Mesothelial cell of epicardium (in vitro differentiated cells): ENCODE measurements at places on chromosomes 4 and X.

DNA sequence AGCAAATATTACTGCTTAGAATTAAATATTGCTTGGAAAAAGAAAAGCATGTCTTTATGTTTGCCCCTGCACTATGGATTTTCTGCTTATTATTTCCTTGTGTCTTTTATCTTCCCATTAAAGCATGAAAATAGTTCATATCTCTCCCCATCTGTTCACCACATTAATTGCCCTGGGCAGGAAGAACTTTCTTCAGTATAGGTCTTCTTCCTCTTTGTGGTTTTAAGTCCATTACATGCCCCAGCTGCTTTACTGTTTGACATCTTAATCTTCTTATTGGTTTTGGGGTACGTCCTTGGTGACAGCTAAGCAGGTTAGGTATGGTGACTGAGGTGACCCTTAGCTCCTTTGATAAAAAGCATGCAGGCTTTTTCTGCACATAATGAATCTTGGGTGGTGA is 157.3 kb downstream of the AASDH start:
- no peak for DNase-seq

DNA sequence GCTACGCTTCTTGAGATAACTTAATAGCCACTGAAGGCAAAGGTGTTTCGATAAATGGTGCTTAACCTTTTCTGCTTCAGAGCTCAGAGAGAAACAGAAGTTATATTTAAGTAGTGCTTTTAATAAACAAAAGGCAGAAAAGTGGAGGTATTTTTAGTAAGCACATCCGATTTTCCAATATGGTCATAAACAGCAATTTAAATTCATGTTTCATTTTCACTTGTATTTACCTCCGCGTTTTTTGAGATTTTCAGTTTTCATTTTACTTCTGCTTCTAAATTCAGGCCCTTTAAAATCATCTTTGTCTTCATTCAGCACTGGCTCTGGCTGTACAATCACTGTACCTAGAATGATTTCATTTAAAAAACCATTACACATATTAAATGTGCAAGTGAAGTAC is 92.4 kb downstream of the ATRX start:
- no peak for DNase-seq

GRCh38 chr4:164799410-164799809 is 45.5 kb downstream of the SMIM31 start:
- no peak for DNase-seq

- no peak for DNase-seq
Measured at GRCh38 chrX:42759881-42760280, 18.1 kb downstream of the PPP1R2C start.

DNA sequence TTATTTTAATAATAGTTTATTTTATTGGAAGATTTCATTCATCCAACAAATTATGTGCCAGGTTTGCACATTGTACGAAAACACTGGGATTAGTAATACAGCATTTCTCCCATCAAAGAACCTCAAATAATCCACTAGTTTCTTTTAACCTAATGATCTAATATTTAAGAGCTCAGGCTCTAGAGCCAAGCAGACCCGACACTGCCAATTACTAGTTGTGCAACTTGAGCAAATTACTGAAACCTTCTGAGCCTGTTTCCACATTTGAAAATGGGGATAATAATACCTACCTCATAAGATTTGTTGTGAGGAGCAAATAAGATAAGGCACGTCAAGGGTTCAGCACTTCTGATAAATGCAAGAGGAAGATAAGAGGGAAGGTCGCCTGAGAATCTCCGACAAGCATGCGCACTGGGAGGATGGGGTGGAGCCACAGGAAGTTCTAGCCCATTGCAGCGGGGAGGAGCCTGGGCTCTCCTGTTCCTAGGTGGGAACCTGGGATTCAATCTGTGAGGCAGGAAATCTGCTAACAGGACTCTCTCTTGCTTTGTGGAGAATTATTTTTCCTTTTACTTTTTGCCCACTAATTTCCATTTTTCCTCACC is 141.5 kb upstream of the SMAD1 start:
- DNase-seq = no peak

DNA sequence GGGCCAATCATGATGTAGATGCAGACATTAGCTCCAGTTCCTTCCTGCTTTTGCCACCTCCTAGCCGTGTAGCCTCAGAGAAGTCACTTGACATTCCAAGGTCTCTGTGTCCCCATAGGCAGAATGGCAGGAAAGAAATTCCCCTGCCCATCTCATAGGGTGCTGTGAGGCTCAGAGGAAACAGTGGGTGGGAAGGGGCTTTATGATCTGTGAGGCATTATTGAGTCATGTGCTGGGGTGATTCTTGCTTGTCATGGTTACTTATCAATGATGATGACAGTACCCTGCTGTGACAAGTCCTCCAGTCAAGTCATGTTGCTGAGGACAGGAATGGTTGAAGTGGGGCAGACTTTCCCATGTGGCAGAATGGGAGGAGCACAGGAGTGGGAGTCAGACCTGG is 63.7 kb downstream of the MSX1 start:
- no peak for DNase-seq

- no peak for DNase-seq
Measured at GRCh38 chr4:104772849-104773248, 278.2 kb upstream of the CXXC4 start.

- no peak for DNase-seq
Measured at GRCh38 chrX:45868425-45868824, 667.7 kb upstream of the DIPK2B start.

DNA sequence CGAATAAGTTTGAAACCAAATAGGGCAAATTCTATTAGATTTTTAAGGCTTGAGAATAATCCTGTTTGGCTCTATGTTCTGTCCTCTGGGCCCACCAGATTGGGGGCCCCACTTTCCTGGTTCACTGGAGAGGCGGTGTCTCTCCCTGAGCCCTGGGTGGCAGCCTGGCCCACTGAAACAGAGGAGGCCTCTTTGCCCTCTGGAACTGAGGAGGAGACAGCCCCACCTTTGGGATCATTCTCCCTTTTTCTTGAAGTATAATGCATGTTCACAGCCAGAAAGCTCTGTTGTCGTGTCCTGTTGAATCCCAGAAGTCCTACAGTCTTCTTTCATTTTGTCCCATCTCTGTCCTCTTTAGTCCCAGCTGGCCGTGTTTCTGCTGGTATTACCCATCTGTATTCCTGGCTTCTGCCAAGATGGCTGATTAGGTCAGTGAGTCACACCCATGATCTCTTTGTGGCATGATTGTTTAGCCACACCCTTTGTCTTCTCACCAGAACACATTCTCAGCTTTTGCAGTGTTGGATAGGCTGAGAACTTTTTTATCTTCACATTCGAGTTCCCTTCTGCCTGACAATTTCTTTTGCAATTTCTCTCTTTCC is 8.1 kb upstream of the TBC1D25 start:
- no peak for DNase-seq

DNA sequence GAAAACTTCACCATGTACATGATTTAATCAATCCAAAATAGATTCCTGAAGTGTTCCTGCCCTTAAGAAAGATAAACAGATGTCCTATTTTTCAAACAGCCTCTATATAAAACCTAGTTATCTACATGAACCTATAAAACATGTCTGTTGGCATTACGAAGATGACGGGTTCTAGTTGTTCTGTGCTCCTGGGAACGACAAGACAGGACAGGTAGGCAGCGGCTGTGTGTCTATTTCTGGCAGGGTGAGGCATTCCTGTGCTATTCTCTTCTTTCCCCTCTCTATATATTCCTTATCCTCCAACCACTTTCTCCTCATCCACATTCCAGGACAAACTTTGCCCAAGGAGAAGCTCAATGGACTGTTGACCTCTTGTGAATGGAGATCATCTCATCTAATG is 6.1 kb downstream of the FAT1 start:
- DNase-seq = no peak

DNA sequence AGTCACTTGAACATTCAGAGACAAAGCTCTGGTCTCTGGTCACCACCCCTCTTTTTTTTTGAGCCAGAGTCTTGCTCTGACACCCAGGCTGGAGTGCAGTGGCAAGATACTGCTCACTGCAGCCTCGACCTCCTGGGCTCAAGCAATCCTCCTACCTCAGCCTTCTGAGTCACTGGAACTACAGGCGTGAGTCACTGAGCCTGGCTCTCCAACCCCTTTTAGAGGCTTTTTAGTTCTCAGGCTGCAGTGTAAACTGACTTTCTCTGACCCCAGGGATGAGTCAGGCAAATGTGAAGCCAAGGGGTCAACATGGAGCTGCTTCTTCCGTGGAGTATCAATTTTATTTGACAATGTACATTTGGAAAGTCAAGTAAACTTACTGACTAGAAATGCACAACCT is 229.2 kb downstream of the PTTG2 start:
- DNase-seq = no peak

DNA sequence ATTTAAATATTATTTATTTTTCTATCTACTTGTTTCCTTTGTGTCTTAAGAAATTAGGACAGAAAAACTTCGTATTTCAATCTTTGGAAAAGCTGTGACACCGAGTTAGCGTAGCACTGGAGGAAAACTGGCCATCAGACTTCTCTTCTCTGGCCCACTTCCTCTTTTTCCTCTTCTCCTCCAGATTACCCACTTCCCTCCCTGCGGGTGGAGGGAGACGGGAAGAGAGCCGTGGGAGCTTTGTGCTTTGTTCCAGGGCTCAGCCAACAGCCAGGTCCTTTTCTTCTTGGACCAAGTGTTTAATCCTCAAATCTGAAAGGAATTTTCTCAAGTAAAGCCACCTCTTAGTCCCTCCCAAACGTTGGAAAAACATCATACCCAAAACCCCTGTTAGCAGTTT is 29.7 kb downstream of the OFD1 start:
- no peak for DNase-seq

- no peak for DNase-seq
Measured at GRCh38 chr4:1767770-1768366, 25.2 kb upstream of the FGFR3 start.

DNA sequence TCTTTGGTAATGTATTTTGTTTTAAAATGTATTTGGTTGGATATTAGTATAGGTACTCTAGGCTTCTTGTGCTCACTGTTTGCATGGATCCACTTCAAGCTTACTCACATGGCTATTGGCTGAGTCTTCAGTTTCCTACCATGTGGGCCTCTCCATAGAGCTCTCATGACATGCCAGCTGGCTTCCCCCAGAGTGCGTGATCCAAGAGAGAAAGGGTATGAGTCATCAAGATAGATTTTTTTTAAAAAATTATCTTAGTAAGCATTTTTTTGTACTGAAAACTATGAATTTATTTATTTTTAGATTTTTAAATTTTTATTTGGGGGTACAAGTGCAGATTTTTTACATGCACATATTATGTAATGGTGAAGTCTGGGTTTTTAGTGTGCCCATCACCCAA is 219.1 kb upstream of the AMOT start:
- DNase-seq = no peak

GRCh38 chr4:185127021-185127925 is 15.8 kb upstream of the SLC25A4 start:
- peak; percentile 49 for DNase-seq

GRCh38 chr4:83046693-83047473 is 11.9 kb downstream of the COPS4 start:
- DNase-seq = no peak

DNA sequence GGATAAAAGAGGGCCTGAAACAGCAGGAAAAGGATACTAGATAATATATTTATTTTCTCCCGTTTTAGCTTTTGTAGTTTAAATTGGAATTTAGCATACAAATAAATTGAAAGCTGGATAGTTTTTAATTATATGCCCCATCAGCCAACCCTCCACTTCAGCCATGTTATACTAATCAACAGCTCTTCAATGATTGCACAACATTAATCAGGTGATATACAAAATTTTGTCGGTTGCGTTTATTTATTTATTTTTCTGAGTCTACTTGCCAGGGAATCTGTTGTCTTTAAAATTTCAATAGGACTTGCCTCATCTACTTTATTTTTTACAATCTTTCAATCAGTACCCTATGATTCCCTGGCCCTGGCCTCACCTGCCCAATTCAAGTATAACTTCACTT is 12.1 kb downstream of the DGKK start:
- no peak for DNase-seq

DNA sequence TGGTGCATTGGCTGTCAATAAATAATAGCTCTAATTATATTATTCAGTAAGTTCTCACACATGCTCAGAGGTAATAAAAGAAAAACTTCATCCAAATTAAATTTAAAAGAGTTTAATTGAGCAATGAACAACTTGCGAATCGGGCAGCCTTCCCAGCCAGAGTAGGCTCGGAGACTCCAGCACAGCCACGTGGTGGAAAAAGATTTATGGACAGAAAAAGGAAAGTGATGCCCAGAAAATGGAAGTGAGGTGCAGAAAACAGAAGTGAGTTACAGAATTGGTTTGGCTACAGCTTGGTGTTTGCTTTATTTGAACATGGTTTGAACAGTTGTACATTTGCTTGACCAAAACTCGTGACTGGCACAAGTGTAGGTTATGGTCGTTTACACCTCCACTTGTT is 13.6 kb upstream of the BOD1L1 start:
- no peak for DNase-seq

GRCh38 chr4:6641971-6642320 is 1.5 kb downstream of the MRFAP1 start:
- no peak for DNase-seq

GRCh38 chrX:87679849-87680248 is 162.2 kb downstream of the KLHL4 start:
- DNase-seq = no peak

DNA sequence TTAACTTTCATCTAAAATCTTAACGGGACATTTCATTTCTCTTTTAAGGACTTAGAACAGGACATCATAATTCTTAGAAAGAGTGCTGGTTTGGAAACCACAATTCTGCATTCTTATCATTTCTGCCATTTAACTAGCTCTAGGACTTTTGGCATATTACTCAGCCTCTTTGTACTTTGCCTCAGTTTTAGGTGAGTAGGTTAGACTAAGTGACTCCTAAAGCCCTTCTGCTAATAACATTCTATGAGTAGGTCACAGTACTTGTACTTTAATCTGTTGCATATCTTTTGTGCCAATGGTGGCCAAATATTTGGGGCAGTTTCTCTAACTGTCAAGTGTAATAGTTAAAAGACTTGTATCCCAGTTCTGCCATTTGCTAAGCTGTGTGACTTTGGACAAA is 115.4 kb upstream of the NUDT6 start:
- DNase-seq = no peak

GRCh38 chr4:30103455-30103854 is 616.7 kb upstream of the PCDH7 start:
- DNase-seq = no peak

DNA sequence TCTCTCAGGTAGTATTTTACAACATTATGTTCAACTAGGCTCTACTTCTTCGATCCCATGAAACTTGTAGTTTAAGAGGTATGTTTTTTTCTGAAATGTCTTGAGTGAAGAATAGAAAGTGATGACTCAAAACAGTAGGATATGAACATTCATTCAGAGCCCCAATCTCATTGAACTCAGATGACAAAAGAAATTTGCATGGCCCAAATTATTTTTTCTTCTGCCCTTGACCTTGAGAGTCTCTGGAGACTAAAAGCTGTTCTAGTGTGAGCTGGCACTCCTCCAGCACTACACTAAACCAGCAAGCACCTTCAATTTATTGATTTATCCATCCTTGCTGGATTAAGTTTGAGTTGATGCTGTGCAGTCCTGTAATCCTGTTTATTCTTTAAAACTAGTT is 4.0 kb downstream of the DCLK2 start:
- no peak for DNase-seq

- no peak for DNase-seq
Measured at GRCh38 chrX:104351173-104351769, 96.5 kb upstream of the ESX1 start.

- no peak for DNase-seq
Measured at GRCh38 chr4:185560316-185560715, 25.0 kb upstream of the PDLIM3 start.

- no peak for DNase-seq
Measured at GRCh38 chrX:11180571-11180970, 69.4 kb downstream of the HCCS start.
